ENCODE measurements at places on chromosomes 2 and 18.

DNA sequence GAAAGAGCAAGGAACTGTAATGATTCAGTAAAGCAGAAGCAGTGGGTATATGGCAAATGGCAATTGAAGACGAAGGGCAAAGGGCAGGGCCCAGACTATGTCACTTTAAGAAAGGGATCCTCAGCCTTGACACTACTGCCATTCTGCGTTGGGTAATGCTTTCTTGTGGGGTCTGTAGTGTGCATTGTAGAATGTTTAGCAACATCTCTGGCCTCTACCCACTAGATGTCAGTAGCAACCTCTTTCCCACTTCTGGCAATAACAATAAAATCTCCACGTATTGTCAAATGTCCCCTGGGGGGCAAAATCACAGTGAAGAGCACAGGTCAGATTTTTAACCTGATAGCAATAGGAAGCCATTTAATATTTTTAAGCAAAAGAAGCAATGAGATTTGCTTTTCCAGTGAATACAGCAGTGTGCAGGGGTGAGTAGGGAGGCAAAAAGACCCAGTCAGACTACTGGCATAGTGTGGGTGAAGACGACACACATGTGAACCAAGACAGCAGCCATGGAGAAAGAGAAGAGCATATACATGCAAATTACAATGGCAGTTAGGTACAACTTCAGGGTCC lies 209.5 kb downstream of the DYM start:
- DNase-seq: no peak

GRCh38 chr18:46719388-46719787 lies 37.5 kb downstream of the ST8SIA5 start:
- no peak for DNase-seq

DNA sequence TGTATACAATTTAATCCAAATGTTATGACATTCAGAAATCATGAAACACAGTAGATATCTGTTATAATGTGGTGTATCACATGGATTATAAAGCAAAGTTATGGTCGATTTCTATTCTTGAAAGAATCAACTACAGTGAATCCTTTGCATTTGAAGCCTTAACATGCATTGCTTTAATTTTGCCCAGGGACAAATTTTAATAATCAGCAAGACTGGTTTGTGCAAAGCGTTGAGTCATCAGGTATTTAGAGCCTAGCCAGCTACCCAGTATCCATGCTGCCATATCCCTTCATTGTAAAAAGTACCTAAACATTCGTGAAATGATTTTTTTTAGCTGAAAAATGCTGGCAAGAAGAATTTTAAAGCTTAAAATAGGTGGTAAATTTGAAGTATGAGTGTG lies 8.9 kb upstream of the SPDYA start:
- DNase-seq: no peak

GRCh38 chr18:45753286-45753685 lies 29.3 kb downstream of the SLC14A1 start:
- no peak for DNase-seq

- DNase-seq: no peak
Observed at GRCh38 chr18:8937160-8938094, 165.1 kb upstream of the NDUFV2 start.

- DNase-seq: no peak
Observed at GRCh38 chr18:9117980-9118841, 15.7 kb downstream of the NDUFV2 start.

GRCh38 chr2:46294176-46294836 lies 2.9 kb upstream of the EPAS1 start:
- DNase-seq: no peak

GRCh38 chr2:118459426-118459825 lies 371.2 kb downstream of the INSIG2 start:
- DNase-seq: no peak

GRCh38 chr18:32831781-32832180 lies 59.0 kb upstream of the KLHL14 start:
- no peak for DNase-seq

DNA sequence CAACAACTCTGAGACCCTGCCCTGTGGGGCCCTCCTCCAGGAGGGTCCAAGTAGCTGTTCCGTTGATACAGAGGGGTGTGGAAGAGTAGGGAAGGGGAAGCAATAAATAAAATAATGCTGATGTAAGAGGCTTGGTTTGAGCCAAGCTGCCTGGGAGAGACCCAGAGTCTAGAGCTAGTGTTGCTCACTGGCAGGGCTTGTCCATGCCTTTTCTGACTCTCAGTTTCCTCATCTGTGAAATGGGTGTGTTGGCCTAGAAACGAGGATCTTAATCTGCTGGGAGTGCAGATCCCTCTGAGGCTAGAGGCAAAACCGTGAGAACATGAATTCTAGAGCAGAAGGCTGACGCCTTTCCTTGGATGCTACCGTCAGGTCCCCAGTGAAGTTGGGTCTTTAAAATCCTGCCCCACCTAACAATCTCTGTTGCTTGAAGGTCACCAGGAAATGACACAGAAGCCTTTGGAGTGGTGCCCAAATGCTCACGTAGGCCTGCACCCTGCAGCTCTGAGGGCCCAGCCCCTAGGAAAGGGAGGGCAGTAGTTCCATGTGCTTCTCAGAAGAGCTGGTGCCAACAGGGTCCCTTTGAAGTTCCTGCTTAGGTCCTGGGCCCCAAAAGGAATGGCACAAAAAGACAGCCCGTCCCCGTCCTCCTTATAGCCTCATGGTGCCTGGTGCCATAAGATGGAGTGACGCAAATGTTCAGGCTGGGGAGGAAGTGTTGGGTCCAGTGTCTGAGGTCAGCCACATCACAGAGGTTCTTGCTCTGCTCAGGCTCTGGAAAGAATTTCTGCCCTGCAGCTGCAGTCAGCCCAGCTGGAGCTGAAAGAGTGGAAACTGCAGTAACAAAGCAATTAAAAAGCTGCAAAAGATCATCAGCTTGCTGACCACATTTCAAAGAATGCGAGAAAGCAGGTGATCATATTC lies 73.2 kb upstream of the SMAD2 start:
- no peak for DNase-seq

GRCh38 chr2:181678861-181679543 lies 1.3 kb downstream of the NEUROD1 start:
- no peak for DNase-seq

All from progenitor cell of endocrine pancreas (in vitro differentiated cells).